ENCODE measurements at places on chromosomes 1 and 21.

- DNase-seq: peak; percentile 27
Observed at GRCh38 chr1:84434801-84435549, 36.7 kb downstream of the DNASE2B start.

DNA sequence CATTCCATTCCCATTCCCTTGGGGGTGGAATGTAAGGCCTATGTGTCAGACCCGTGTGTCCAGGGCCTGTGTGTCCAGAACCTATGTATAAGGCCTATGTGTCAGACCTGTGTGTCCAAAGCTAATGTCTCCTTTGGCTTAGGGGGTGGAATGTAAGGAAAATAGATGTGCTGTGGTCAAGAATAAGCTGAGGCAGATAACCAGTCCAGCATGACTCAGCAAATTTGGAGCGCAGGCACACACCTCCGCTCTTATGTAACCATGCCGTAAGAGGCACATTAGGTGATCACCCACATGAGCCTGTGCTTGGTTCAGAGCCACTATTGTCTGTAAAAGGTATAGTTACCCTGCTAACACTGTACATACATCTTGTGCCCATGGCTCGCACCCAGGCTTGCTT lies 150.8 kb upstream of the SGIP1 start:
- DNase-seq: no peak

GRCh38 chr1:240619357-240619756 lies 7.4 kb upstream of the GREM2 start:
- no peak for DNase-seq

- no peak for DNase-seq
Observed at GRCh38 chr1:25867210-25867991, 8.1 kb downstream of the PAQR7 start.

- no peak for DNase-seq
Observed at GRCh38 chr1:203600782-203601513, 25.7 kb upstream of the ATP2B4 start.

GRCh38 chr21:42062236-42063022 lies 8.7 kb upstream of the UMODL1 start:
- DNase-seq: peak; percentile 34

DNA sequence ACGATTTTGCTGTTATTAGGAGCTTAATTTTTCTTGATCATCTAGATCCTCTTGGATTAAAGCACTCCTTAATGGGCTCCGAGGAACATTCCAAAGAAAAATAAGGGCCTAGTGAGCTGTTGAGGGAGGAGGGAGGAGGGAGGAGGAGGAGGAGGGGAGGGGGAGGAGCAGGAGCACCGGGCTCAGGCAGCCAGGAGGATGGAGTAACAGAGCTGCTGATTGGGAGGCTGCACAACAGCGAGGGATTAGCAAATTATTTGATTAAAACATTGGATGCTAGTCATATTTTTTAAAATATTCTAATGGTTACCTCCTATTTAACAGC lies 302.1 kb upstream of the RRP15 start:
- no peak for DNase-seq

GRCh38 chr1:70504821-70505193 lies 93.7 kb downstream of the CTH start:
- DNase-seq: no peak

GRCh38 chr1:30101016-30101415 lies 622.4 kb downstream of the MATN1 start:
- no peak for DNase-seq

DNA sequence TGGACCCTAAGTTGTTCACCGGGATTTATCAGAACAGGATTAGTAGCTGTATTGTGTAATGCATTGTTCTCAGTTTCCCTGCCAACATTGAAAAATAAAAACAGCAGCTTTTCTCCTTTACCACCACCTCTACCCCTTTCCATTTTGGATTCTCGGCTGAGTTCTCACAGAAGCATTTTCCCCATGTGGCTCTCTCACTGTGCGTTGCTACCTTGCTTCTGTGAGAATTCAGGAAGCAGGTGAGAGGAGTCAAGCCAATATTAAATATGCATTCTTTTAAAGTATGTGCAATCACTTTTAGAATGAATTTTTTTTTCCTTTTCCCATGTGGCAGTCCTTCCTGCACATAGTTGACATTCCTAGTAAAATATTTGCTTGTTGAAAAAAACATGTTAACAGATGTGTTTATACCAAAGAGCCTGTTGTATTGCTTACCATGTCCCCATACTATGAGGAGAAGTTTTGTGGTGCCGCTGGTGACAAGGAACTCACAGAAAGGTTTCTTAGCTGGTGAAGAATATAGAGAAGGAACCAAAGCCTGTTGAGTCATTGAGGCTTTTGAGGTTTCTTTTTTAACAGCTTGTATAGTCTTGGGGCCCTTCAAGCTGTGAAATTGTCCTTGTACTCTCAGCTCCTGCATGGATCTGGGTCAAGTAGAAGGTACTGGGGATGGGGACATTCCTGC lies 3.9 kb upstream of the OLFML3 start:
- DNase-seq: peak; percentile 91

- DNase-seq: peak; percentile 64
Observed at GRCh38 chr21:44375281-44375651, 21.8 kb downstream of the TRPM2 start.

- DNase-seq: no peak
Observed at GRCh38 chr1:232183802-232184201, 446.1 kb downstream of the SIPA1L2 start.

DNA sequence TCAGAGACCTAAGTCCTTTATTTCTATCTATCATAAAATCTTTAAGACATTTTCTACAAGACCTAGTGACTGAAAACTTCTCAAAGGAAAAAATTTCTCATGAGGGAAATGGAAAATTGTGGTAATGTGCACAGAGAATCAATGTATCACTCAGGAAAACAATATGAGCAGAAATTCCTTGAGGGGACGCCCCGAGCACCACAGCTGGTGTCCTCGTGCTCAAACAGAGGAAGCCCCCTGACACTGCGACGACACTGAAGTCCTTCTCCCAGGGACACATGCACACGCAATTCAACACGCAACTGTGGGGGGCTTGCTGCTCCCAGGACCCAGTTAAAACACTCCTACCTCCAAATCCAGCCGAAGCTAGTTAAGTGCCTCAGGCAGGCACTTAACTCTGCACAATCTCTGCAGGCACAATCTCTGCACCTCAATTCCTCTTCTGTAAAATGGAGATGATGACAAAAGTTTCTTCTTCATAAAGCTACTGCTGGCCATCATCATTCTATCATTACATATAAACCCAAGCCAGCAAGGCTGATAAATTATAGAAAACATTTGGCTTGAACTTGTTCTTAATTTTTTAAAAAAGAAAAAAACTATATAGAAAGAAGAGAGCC lies 16.0 kb downstream of the ZBTB17 start:
- DNase-seq: no peak

DNA sequence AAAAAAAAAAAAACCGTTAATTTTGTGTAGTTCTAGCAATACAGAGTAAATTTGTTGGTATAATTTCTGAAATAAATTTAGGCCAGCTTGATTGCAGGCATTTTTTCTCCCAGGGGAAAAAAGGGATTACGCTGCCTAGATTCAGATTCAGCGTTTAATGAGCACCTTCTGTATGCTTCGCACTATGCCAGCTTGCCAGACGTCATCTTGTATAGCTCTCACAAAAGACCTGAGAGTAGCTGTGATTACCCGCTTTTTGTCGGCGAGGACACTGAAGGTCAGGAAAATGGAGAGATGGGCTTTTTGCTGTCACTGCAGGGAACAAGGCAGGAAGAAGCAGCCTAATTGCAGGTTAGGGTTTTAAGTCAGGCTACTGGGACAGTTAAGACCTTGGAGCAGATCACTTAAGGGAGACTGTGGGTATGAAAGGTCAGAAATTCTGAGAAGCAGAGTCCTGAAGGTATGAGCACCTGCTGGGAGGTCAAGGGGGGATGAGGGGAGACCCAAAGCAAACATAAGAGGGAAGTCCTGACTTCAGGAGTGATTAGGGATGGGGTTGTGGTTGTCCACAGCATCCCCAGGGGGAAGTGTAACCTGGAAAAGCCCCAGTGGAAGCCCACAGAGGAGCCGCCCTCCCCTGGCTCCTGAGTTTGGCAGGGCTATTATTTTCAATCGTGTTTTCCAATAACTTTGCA lies 39.0 kb downstream of the TMCC2 start:
- no peak for DNase-seq

- DNase-seq: no peak
Observed at GRCh38 chr1:101079341-101079740, 53.8 kb upstream of the DPH5 start.

GRCh38 chr1:206708058-206708457 lies 23.4 kb downstream of the MAPKAPK2 start:
- DNase-seq: peak; percentile 87

GRCh38 chr1:152347116-152347728 lies 12.6 kb downstream of the FLG2 start:
- peak; percentile 23 for DNase-seq

- no peak for DNase-seq
Observed at GRCh38 chr1:36217670-36218069, 6.6 kb upstream of the THRAP3 start.

- no peak for DNase-seq
Observed at GRCh38 chr1:210049616-210050015, 111.6 kb downstream of the SYT14 start.

GRCh38 chr21:44526096-44526997 lies 13.6 kb downstream of the KRTAP10-1 start:
- DNase-seq: no peak

GRCh38 chr1:22313321-22313720 lies 138.3 kb upstream of the ZBTB40 start:
- no peak for DNase-seq

Measured in AML-193 (cell line).